PC-9 (cell line): ENCODE measurements at places on chromosomes 5 and 9.

DNA sequence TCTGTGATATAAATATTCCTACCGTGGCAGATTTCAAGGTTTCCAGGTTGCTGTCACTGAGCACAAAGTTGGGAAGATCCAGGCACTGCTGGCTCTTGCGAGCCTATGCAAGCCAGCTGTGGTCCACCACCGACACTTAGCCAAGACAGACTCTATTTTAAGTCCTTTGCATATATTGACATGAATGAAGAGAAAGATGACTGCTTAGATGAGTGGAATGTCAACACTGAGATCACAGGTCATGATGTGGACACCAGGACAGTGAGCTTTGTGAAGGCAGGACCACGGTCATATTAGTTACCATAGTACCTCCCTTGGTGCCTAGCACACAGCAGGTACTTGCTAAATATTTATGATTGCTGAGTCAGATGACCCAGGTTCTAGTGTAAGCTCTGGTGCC lies 217.0 kb downstream of the PAPPA start:
- no peak for DNase-seq

DNA sequence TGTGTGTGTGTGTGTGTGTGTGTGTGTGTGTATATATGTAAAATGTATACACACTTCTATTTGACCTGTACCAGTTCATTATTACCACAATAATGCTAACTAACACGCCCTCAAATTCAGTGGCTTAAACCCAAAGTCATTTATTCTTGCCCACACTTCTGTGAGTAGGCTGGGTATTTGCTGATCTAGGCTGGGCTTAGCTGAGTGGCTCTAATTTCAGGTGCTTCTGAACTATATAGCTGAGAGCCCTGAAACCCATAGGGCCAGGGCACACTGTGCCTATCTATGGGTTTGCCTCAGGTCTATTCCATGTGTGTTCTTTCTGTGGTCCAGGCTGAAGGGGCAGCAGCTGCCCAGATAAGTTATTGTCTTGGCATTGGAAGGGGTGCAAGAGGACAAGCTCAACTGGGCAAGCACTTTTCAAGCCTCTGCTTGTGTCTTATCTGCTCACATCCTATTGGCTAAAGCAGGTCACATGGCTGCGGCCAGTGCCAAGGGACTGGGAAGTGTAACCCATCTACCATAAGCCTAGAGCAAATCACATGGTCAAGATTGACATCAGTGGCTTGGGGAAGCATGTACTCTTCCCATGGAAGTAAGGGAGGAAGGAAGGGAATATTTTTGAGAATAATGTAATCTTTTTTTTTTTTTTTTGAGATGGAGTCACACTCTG lies 139.9 kb downstream of the PALM2AKAP2 start:
- DNase-seq = no peak

GRCh38 chr5:169029037-169029436 lies 271.9 kb downstream of the SLIT3 start:
- no peak for DNase-seq

DNA sequence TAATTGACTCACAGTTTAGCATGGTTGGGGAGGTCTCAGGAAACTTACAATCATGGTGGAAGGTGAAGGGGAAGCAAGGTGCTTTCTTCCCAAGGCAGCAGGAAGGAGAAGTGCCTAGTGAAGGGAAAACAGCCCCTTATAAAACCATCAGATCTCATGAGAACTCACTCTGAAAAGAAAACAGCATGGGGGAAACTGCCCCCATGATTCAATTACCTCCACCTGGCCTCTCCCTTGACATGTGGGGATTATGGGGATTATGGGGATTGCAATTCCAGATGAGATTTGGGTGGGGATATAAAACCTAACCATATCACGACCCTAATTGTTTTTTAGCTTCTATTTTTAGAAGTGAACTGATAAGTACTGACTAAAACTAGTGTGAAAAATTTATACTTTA lies 1377.5 kb upstream of the DMAC1 start:
- DNase-seq = no peak

DNA sequence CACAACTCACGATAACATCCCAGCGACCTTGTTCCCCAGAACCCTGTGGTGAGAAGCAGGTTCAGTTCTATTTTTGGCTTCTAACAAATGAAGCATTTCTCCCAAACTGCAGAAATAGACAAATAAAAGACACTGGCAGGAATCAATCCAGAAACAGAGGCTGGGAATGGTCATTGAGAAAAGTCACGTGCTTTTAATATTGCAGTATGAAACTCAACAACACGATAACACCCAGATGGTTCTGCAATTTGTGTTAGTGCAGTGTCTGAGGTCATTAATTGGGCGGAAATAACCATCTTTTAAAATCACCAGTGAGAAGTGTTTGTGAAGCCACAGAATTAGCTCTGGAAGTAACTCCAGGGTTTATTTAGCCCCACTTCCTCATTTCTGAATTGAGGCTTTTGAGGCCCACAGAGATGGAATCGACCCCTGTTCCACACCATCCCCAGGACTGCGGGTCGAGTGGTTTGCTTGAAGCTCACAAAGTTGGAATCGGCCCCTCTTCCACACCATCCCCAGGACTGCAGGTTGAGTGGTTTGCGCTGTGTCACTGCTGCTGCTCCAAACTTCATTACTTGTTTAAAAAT lies 164.7 kb upstream of the IRX4 start:
- no peak for DNase-seq

GRCh38 chr9:92711146-92711545 lies 41.2 kb upstream of the IPPK start:
- DNase-seq = no peak

GRCh38 chr5:80976985-80977384 lies 16.8 kb downstream of the RASGRF2 start:
- DNase-seq = no peak

GRCh38 chr5:67077296-67077695 lies 119.3 kb downstream of the CD180 start:
- DNase-seq = no peak
